ENCODE measurements at places on chromosomes 4 and X.

- DNase-seq, result peak; percentile 55
Observed at GRCh38 chr4:108794136-108794535, 31.3 kb upstream of the ETNPPL start.

- peak; percentile 11 for DNase-seq
Observed at GRCh38 chrX:120402369-120402768, 40.5 kb downstream of the ATP1B4 start.

- no peak for DNase-seq
Observed at GRCh38 chr4:161823450-161823849, 340.4 kb downstream of the FSTL5 start.

- DNase-seq, result no peak
Observed at GRCh38 chrX:72316408-72317110, 10.8 kb upstream of the CITED1 start.

DNA sequence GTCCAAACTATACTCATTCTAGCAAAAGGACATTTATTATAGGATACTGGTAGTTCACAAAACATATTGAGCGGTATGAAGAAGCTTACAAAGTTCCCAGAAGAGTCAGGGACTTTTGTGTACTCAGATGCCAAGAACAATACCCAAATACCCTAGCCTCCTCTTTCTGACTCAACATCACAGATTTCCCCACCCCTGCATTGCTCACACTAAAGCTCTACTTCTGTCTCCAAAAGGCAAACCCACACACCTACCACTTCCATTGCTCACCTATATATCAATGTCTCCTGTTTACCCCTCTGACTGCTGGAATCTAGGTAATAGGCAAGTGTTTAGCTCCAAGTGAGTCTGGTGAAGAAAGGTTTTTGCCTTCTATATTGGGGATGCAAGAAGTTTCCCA is 100.7 kb upstream of the HCCS start:
- DNase-seq, result no peak

GRCh38 chr4:8167815-8168214 is 9.2 kb upstream of the ABLIM2 start:
- peak; percentile 39 for DNase-seq

DNA sequence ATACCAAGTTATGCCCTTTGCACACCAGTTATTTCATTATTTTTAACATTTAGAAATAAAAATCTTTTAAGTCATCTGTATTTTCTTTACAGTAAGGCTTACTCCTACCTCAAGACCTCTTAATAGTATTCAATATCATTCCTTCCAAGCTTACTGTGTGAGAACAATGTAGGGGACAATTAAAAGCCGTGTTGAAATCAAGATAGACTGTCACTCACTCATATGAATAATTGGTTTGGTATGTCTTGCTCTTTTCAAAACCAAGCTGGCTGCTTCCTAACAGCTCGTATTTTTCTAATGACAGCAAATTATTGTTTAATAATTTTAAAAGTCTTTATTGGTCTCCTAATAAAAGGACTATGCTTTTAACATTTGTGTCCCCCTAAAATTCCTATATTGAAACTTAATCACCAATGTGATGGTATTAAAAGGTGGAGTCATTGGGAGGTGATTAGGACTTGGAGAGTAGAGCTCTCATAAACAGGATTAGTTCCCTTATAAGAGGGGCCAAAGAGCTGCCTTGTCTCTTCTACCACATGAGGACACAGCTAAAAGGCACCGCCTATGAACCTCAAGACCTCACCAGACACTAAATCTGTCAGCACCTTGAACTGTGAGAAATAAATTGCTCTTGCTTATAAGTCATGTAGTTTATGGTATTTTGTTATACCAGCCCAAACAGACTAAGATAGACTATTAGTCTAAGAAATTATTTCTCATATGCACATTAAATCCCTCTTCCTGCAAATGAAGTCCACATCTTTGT is 4.1 kb downstream of the ABCB7 start:
- peak; percentile 14 for DNase-seq
